ENCODE measurements at places on chromosomes 5 and 9.

GRCh38 chr9:70679845-70680244 lies 265.4 kb upstream of the KLF9 start:
- no peak for DNase-seq

GRCh38 chr5:87413343-87413645 lies 564 bp upstream of the CCNH start:
- DNase-seq: peak; percentile 62

DNA sequence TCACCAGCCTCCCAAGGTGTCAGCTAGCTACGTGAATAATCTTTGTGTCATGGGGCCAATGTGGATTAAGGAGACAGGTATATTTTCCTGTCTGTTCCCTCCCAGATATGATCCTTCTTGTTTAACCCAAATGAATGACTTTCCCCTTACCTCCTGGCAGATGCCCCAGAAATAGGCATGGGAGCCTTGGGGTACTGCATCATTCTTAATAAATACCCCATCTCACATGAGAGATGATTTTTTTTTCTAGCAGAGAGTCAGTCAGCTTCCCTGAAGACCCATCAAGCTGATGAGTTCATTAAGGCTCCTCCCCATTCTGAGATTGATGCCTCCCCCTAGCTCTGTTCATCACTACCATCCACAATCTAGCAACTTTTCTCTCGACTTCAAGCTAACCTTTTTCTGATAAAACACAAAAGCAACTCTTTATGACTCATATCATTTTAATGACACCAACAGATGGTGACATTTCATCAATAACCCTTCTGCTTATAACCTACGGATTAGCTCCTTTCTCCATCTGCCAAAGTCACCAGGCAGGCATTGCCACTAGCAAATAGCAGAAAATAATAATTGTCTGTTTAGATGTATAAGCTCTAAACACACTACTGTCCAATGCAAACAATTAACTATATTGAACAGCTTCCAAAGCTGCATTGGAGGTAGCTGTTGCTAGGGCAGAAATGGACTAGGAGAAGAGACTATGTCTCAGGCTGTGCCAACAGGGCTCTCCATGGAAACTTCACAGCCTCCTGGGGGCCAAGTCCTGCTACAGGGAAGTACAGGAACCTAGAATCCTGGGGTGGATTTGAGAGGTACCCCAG lies 143.7 kb downstream of the ACER2 start:
- no peak for DNase-seq

DNA sequence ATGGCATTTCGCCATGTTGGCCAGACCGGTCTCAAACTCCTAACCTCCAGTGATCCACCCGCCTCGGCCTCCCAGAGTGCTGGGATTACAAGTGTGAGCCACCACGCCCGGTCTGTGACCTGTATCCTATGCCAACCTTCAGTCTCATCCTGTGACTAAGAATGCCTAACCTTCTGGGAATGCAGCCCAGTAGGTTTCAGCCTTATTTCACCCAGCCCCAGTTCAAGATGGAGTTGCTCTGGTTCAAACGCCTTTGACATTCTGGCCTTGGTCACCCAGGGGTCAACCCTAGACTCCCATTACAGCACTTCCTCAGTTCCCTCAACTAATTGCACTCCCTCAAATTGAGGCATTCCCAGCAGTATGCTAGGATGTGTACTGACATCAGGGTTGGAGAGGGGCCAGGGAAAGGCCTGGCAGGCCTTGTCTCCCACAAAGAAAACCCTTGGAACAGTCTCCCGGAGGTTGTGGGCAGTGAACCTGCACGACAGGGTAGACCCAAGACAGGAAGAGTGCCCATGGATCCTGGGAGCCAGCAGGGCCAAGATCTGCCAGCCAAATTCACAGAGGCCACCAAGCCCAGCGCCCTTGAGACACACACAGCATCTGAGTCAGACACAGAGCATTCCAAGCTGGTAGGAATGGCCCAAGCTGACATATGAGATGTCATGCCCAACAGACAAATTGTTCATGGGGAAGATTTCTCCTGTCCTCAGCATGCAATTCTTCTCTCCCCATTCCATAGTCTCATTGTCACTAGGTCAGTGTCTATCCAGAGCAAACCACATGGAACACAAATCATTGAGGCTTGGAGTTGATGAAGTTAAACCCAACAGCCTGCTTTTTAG lies 24.9 kb upstream of the SMU1 start:
- no peak for DNase-seq

DNA sequence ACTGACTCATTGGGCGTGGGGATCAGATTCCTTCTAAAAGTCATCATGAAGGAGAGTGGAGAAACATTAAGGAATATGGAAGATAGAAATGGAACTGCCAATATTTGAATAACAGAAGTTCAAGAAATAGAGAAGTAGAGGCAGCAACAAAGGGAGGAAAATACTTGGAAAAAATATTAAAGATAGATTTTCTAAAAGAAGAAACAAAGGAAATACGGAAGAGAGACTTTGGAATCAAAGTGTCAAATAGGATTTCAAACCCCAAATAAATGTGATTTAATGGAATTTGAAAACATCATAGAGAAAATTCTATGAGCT lies 605.1 kb upstream of the KLF4 start:
- no peak for DNase-seq

DNA sequence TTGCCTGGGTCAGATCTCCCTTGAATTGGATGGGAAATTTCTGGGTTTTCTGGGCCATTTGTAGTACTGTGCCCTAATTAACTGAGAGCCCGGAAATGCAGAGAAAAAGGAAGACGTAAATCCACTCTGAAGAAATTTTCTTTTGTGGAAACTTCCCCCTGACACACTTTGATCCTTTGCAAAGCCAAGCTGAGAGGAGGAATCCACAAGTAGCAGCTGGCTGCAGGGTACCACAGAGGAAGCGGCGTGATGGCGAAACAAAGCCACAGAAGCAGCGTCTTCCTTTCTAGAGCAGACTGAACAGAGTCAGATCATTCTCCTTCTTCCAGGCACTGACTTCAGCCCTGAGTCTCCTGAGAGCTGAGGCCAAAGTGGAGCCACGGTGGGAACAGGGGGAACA lies 47.1 kb upstream of the ZNF354A start:
- no peak for DNase-seq

DNA sequence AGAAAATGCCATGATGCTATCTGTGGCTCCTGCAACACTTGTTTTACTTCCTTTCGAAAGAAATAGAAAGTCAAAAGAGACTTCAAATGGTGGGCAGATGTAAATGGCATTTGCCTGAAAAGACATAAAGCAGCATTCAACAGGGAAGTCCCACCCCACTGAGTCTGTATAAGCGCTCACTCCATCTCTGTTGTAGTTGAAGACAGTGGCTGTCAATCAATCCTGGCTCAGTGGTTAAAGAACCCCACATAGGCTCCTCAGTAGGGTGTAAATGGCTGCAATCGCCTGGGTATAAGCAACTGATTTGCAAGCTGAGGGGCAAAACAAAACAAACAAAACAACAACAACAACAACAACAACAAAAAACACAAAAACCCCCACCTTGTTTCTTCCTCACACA lies 158.7 kb downstream of the EFNA5 start:
- DNase-seq: no peak

GRCh38 chr9:98129451-98129881 lies 10.4 kb upstream of the TRIM14 start:
- no peak for DNase-seq
